ENCODE measurements at places on chromosomes 7 and 10.

DNA sequence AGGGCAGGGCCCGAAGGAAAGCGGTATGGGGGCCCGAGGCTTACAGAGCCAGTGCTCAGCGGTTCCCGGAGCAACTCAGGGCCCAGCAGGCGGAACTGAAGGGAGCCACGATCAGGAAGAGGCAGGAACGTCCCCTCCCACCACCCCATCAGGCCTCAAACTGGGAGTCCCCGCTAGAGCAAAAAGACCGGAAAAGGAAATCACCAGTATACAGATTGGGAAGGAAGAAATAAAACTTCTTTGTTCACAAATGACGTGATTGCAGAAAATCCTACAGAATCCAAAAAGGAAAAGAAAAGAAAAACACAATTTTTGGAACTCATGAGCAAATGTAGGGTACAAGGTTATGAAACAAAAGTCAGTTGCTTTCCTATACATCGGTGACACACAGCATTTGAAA, 21.6 kb upstream of the ZFAND2A start:
- DNase-seq, result no peak

GRCh38 chr10:5504146-5505072, 5.0 kb upstream of the CALML5 start:
- DNase-seq, result no peak

- DNase-seq, result no peak
Measured at GRCh38 chr10:35378541-35379210, 42.4 kb downstream of the CCNY start.

- no peak for DNase-seq
Measured at GRCh38 chr10:127198721-127199120, 2.3 kb upstream of the INSYN2A start.

GRCh38 chr10:77001206-77001605, 636.4 kb downstream of the KCNMA1 start:
- no peak for DNase-seq

DNA sequence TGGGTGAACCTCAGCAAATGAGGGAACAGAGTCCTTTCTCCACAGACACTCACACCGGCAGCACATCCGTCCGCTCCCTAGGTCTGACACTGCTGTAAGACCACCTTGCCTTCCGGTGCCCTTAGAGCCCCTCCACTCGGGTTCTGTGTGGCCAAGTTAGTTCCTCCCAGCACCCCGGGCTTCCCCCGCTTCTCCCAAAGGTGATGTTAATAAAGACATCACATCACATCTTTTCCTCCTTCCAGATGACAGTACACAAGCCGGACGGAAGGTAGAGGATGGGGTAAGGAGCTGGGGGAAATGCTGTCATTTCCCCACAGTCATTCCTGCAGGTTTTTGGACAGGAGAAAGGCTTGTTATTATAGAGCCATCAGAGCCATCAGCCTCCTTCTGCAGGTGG, 42.3 kb downstream of the OAT start:
- DNase-seq, result no peak

DNA sequence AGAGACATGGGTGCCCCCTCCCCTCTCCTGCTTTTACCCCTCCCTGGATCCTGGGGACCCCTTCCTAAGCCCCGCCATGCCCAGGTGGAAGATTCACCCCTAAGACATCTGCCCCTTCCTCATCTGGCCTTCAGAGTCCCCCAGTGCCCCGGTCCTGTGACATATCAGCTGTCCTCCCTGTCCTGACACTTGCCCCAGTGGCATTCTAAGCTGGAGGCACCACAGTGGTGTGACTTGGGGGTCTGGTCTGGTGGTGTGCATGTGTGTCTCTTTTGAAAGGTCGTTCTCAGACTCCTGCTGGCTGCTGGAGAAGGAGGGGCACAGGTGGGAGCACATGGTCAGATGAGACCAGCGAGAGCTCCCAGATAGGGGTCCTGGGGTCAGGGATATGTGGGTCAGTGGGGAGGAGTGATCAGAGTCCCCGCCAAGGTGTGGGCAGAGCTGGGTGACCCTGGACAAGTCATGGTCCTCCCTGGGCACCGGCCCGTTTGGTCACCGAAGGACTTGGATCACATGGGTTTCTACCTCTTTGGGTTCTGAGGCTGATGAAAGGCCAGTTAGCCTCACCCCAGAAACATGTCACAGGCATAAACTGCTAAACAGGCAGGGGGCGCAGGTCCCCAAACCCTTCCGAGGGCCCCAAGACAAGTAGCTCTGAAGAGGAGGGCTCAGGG, 645 bp upstream of the TFR2 start:
- no peak for DNase-seq

DNA sequence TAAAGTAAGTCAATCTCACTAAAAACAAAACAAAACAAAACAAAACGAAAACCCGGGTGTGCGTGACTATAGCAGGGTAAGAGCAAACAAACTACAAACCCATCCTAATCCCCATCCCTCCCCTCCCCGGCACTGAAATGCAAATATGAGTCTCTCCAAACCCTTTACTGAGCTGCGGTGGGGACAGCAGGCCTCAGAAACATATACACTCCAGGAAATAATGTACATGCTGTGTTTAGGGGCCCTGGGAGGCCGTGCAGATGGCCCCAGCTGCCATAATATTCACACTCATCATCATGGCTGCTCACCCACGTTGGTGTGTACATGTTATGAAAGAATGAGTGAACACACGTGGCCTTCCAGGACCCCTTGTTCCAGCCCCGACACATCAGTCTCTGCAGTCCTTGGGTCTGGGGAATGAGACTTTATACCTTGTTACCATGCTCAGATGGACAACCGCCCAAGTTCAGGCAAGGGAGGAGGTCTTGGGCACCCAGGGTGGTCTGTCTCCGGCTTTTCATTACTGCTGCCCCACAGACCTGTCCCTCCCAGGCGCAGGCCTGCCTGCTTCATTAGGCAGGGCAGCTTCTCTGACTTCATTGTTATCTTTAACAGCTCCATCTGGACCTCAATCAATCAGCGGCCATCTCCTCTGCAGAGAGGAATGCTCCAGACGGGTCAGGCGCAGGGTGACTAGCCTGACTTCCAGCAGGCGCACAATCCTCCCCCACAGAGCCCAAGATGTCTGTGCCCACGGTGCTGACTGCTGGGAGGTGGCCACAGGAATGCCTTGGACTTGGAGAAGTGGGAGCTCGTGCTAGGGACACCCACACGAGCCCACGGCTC, 20.6 kb downstream of the HSPA12A start:
- no peak for DNase-seq

GRCh38 chr7:116236020-116236630, 25.8 kb downstream of the TES start:
- DNase-seq, result no peak

DNA sequence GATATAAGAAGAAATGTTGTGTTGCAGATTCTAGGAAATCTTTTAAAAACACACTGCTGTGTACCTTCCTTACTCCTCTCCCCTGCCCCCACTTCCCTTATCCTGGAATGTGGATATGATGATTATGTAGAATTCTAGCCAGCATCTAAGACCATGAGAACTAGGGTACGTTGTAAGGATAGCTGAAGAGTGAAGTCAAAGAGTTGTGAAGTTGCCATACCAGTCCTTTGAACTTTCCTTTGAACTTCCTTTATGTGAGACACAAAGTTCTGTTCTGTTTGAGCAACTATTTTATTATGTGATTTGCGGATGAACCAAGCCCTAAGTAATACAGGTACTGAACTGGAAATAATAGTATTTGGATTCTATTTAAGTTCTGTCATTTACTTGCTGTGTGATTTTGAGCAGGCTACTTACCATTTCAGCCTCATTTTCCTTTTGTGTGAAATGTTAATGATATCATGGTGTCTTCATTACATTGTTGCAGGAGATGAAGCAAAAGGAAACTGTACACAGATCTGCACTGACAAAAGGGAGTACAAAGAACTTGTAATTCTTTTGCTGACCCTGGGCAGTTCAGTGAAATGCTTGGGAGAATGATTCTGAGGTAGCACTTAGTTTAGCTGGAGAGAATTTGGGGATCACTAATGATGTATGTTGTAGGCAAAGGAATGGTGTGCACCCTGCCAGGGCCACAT, 31.4 kb downstream of the RPA3 start:
- DNase-seq, result no peak

- no peak for DNase-seq
Measured at GRCh38 chr7:156379324-156380070, 261.1 kb upstream of the RNF32 start.

- DNase-seq, result peak; percentile 4
Measured at GRCh38 chr10:110868981-110869380, 2.7 kb upstream of the PDCD4 start.

GRCh38 chr10:2625094-2625493, 442.3 kb upstream of the PFKP start:
- no peak for DNase-seq

GRCh38 chr7:14924398-14924797, 21.8 kb upstream of the DGKB start:
- DNase-seq, result no peak

- DNase-seq, result no peak
Measured at GRCh38 chr7:42292991-42293521, 56.0 kb upstream of the GLI3 start.

DNA sequence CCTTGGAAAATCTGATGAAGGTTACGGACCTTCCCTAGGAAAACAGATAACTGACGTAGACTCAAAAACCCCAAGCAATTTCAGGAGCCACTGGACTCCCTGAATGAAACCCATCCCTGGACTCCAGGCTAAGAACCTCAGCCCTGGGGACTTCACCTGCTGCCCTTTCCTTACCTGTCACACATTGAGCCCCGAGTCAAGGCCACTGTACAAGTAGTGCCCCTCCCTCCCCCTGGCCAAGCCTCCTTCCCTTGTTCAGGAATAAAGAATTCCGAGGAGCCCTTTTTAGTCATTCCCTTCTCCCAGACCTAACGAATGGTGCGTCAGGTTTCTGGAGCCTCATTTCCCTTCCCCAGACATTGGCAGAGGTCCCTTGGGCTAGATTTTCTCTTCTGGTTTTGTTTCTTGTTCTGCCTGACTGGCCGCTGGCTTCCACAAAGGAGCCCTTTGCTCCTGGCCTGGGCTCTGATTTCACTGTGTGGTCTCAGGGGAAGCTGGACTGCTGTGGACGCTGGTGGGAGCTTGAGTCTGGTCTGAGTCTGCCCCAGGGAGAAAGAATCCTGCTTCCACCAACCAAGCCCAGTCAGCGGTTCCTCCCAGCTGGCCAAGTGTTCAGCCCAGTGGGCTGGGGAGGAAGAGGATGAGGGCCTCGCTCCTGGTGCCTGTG, 31.7 kb downstream of the ZNF775 start:
- no peak for DNase-seq

- peak; percentile 53 for DNase-seq
Measured at GRCh38 chr7:50226669-50227068, 77.8 kb upstream of the IKZF1 start.

- no peak for DNase-seq
Measured at GRCh38 chr7:7395785-7396184, 139.9 kb downstream of the COL28A1 start.

GRCh38 chr10:103645141-103646054, 151.9 kb downstream of the NEURL1 start:
- DNase-seq, result no peak

- peak; percentile 68 for DNase-seq
Measured at GRCh38 chr7:93036807-93037206, 81.0 kb downstream of the SAMD9 start.

- no peak for DNase-seq
Measured at GRCh38 chr7:142884286-142884640, 1.3 kb downstream of the TRPV6 start.

DNA sequence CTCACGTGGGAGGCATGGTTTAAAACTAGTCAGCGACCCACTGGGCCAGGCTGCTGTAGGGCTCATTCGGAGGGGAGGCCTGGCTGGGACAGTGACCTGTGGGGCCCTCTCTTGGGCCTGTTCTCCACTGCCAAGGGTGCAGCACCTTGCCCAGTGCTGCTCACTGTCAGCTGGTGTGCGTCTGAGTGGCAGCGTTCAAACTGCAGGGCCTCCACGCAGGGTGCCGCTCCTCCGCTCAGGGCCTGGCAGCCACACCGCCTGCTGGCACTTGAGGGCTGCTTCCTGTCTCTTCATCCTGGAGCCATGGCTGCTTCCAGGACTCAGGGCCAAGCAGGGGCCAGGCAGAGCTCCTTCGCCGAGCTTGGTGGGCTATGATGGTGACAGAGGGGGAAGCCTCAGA, 18.3 kb downstream of the ADAMTS14 start:
- DNase-seq, result no peak

- DNase-seq, result no peak
Measured at GRCh38 chr7:53446170-53446569, 410.7 kb downstream of the POM121L12 start.

- no peak for DNase-seq
Measured at GRCh38 chr10:44858988-44859387, 52.1 kb upstream of the TMEM72 start.

DNA sequence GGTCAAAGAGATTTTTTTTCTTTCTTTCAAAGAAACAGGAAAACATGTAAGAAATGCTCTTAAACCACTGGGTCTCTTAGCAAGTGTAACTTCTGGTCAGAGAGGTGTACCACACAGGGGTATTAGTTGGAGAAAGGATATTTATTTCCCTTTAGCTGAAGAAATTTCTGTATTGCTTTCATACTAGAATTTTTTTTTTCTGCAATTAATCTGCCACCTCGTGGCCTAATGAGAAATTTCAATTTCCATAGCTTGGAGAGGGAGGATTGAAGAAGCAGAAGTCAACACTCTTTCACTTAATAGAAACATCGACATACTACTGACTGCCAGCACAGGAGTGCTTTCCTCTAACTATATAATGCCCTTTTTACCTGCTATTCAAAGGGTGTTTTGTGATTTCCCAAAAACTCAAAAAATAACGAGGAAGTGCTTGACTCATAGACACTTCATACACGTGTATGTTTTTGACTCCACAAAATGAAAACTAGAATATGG, 177.6 kb upstream of the NAMPT start:
- no peak for DNase-seq

- no peak for DNase-seq
Measured at GRCh38 chr7:135978624-135979023, 1.5 kb upstream of the MTPN start.

- DNase-seq, result no peak
Measured at GRCh38 chr10:49173201-49173772, 14.9 kb downstream of the TMEM273 start.

GRCh38 chr7:142094861-142095260, 16.7 kb upstream of the MGAM2 start:
- DNase-seq, result no peak

- DNase-seq, result no peak
Measured at GRCh38 chr10:122186816-122187810, 84.0 kb upstream of the BTBD16 start.

DNA sequence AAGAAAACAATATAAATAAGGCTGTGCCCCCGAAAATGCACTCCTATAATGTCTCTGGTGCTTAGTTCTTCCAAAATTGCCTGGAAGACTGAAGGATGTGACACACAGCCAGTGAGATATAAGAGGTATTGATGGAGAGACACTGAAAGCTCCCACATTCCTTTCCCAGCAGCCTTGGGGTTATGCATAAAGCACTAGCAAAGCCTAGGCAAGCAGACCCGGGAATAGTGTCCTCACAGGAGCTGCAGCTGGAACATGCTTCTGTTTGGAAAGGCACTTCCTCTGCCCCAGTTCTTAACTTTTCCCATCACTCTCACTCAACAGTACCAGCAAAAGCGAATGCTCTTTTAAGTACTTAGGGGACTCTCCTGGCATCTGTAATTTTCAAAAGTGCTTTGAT, 178.0 kb downstream of the AMPH start:
- DNase-seq, result no peak
